Stimulated activated CD4-positive, alpha-beta T cell treated with anti-CD3 and anti-CD28 coated beads, Interleukin-2, amount 100 ng/mL, for 4 hours (primary cell): ENCODE measurements at places on chromosomes 11 and 22.

- no peak for DNase-seq
Measured at GRCh38 chr11:69981119-69981784, 96.9 kb upstream of the ANO1 start.

- no peak for DNase-seq
Measured at GRCh38 chr11:118663902-118664301, 15.5 kb downstream of the TREH start.

DNA sequence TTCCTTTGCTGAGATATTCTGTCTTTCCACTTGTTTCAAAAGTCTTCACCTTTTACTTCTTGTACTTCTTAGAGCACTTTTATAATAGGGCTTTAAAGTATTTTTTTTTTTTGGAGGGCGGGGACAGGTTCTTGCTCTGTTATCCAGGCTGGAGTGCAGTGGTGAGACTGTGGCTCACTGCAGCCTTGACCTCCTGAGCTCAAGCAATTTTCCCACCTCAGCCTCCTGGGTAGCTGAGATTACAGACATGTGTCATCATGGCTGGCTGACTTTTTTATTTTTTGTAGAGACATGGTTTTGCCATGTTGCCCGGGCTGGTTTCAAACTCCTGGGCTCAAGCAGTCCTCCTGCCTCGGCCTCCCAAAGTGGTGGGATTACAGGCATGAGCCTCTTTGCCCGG is 57.9 kb downstream of the DYNC2H1 start:
- no peak for DNase-seq

GRCh38 chr22:24976442-24977218 is 24.1 kb downstream of the KIAA1671 start:
- no peak for DNase-seq

GRCh38 chr11:59510941-59511589 is at the start of gene OR4D9:
OR4D9 (plus strand) TSS chr11:59511539; CDS start chr11:59514913, 3,374 bp downstream.
- no peak for DNase-seq

DNA sequence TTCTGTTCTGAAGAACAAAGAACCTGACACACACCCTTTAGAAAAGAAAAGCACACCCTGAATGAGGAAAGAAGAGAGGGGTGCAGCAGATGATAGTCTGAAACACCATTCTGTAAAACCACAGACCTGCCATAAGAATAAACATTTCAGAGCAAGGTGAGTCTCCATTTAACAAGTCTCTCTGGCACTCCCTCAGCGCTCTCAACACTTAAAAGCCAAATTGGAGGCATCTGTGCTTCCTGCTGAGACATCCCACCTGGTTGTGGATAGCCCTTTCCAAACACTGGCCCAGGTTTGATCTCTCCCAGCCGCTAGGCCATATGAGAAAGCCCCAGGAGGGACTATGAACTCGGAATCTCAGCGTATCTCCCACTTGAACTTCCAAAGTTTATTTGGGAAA is 36.3 kb downstream of the ETS1 start:
- DNase-seq: no peak

DNA sequence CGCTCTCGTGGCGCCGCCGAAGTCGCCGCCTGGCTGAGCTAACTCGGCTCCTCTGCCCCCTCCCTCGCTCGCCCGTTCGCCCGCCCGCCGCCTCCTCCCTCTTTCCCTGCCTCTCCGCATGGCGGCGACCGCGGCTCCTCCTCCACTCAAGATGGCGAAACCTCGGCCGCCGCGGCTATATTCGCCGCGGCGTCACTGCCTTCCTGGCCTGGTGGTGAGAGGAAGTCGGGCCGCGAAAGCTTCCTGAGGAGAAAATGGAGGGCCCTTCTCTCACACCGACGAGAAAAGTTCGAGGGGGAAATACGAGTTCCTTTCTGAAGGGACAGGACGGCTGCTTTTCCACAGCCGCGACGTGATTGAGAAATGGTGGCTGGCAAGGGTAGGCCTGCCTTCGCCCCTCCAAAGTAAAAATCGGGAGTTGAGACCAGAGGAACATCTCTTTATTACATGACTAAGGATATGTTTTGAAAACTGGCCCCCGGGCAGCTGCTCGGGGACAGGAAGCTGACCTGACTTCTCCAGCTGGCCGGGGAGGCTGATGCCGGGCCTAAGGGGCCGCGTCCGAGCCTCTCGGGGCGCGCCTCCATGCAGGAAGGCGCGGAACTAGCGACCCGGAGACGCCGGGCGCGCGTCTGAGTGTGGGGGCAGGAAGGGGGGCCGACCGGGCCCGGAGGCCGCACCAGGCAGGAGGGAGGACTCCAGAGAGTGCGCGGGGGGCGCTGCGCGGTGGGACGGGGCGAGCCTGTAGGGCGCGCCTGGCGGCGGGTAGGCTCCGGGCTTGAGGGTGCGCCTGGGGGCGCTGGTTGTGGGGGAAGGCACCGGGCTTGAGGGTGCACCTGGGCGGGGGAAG is at the start of gene DDX6:
DDX6 (minus strand) TSS at position 54 of the 850 bp plus-strand sequence. CDS start 4,913 bp downstream, outside the sequence.
- peak; percentile 88 for DNase-seq

- DNase-seq: no peak
Measured at GRCh38 chr11:111741751-111742150, 24.4 kb downstream of the PPP2R1B start.

DNA sequence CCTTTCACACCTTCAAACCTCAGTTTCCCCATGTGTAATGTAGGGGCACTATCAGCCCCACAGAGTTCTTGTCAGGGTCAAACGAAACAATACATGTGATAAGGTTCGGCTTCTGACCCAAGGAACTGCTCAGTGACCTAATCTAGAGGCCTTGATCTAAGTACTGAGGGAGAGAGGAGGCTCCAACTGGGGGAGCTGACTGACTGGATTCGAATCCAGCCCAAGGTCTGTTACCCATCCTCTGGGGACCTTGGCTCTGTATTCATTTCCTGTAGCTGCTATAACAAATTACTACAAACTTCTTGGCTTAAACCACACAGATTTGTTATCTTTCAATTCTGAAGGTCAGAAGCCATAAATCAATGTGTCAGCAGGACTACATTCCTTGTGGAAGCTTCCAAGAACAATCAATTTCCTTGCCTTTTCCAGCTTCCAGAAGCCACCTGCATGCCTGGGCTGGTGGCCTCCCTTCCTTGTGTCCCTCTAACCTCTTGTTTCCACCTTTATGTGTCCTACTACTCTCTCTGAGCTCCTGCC is 10.7 kb upstream of the ANAPC15 start:
- DNase-seq: no peak

DNA sequence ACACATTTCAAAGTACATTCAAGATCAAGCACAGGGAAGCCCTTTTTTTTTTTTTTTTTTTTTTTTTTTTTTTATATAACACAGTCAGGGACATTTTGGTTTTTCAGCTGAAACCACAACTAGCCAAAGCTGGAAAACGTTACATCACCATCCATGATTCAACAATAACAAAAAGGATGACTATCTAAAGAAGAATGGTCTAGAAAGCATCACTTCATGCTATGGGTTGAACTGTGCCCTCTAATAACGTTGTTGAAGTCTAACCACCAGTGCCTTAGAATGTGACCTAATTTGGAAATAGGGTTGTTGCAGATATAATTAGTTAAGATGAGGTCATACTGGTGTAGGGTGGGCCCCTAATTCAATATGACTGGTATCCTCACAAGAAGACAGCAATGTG is 46.6 kb downstream of the MTMR2 start:
- no peak for DNase-seq

DNA sequence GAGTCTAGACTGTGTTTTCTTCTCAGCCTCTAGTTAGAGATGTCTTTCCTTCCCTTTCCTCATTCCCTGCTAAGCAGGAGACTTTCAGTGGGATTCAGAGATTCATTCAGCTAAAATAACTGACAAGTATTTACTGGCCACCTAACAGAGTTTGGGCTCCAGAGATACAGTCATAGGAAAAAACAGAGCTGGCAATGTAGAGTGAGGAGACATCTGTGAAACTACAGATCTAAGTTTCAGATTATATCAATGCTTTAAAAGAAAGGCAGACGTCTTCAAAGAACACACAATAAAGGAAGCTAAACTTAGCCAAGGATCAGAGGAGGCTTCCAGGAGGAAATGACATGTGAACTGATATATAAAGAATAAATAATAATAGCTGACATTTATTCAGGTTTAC is 355.6 kb upstream of the DDI1 start:
- DNase-seq: no peak

DNA sequence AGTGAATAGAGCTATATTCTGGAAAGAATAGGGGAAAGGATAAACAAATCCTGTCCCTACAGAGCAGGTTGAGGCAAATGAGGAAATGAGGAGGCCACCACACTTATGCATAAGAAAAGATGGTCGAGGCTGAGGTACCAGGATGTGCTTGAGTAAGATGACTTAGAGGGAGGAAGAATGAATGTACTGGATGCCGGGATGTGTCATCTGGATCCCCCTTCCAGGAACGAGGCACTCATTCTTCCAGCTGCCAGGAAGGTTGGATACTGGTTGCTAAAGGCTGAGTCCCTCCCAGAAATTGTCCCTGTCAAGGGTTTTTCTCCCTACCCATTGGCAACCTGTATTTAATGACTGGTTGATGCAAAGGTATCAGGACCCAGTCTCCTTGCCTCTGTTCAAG is 31.1 kb upstream of the SYT9 start:
- DNase-seq: no peak

DNA sequence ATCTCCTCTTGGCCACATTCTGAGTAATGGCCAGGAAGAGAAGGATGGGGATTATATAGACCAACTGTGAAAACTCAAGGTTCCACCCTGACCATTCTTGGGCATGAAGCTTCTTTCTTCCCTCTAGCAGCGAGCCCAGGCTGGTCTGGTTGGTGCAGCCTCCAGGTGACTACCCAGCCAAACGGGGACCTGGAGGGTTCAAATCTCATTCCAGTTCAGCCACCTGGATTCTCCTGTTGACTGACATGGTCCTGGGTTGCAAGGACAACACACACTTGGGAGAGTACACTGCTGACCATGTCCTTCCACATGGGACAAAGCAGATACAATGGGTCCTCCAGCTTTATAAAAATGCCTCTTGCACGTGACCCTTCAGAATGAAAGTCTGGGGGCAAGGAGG is 67.0 kb downstream of the SHANK2 start:
- DNase-seq: no peak

- DNase-seq: no peak
Measured at GRCh38 chr11:3949125-3949524, 93.7 kb downstream of the STIM1 start.

DNA sequence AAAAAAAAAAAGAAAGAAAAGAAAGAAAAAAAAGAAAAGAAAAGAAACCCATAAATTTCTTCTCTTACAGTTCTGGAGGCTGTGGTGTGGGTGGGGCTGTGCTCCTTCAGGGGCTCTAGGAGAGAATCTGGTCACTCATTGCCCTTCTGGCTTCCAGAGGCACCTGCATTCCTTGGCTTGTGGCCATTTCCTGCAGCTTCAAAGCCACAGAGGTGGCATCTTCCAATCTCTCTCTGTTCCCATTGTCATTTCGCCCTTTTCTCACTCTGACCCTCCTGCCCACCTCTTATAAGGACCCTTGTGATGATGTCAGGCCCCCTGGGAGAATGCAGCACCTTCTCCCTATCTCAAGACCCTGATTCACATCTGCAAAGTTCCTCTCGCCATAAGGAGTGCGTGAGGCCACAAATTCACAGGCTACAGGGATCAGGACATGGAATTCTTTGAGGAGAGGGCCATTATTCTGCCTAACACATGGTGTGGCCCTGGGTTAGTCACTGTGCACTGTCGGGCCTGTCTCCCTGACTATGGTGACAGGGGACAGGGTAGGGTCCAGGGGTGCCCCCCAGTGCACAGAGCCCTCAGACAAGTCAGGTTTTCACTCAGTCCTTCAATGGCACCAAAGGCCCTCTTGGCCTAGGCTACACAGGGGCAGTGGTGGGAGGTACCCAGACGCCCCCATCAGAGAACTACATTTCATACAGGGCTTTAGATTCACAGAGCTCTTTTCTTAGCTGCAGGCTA is 38.6 kb upstream of the PRR5 start:
- DNase-seq: no peak

DNA sequence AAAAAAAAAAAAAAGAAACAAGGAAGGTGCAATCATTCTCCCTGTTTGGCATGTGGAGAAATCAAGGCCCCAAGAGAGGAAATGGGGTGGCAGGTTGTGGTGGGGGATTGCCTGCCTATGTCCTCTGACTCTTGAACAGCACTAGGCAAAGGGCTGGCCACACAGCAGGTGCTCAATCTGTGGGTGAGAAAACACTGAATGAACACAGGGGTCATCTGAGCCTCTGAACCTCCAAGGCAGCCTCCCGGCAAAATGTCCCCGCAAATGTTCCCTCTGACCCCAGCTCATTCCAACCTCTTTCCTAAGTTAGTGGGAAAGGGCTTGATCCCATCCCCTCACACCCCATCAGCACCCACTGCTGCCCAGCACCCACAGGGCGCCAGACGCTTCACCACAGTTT is 4.6 kb downstream of the PLA2G6 start:
- DNase-seq: no peak

DNA sequence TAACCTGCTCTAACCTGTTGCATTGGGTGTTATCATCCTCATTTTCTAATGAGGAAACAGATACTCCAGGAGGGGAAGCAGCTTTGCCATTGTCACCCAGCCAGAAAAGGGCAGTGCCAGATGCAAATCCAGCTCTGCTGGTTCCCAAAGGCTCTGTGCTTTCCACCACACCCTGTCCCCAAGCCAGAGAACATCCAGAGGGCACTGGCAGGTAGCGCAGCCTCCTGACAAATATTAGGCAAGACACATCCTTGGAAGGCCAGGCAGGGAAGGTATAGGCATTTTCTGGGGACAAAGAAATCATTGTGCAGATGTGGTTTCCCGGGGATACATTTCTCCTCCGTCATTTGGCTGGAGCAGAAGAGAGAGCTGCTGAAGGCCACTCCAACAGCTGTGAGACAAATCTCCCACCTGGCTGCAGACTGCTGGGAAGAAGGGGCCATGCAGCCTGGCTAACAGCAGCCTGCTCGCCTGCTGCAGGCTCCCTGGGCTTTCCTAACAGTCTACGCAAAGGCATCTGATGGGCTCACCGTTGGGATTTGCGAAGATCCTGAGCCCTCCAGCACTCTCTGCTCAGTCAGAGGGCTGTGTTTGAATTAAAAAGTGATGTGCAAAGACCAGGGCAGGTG is 93.9 kb upstream of the PITPNB start:
- DNase-seq: no peak

DNA sequence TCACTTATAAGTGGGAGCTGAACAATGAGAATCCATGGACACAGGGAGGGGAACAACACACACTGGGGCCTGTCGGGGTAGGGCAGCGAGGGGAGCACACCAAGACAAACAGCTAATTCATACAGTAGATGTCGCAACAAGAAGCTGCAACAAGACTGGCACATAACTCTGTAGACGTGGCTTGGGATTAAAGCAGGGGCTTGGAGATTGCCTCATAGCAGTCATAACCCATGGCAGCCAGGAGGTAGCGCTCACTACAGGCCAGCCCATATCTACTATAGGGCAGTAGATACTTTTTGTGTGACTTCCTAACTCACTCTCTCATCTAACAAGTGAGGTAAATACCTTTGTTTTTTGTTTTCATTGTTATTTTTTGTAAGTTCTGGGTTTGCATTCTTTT is 1.7 kb upstream of the OR9G4 start:
- no peak for DNase-seq
